RWPE2 (cell line): ENCODE measurements at places on chromosomes 6 and 20.

- no peak for DNase-seq
These were observed 37.1 kb downstream of the RIPOR2 start for GRCh38 chr6:24898676-24899075.

- no peak for DNase-seq
These were observed 233.4 kb upstream of the FLRT3 start for GRCh38 chr20:14570811-14571210.

- DNase-seq: no peak
These were observed 79.2 kb upstream of the PHACTR2 start for GRCh38 chr6:143598466-143599080.

DNA sequence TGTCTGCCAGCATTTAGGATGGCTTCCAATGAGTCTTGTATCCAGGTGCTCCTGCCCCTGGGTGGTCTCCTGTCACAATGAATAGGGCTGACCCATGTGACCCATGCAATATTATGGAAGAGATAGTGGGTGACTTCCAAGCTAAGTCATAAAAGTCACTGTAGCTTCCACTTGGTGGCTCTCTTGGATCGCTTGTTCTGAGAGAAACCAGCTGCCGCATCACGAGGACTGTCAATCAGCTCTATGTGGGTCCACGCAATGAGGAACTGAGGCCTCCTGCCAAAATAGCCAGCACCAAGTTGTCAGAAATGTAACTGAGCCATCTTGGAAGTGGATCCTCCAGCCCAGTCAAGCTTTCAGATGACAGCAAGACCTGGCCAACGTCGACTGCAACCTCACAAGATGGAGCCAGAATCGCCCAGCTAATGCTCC, 14.9 kb upstream of the MATN4 start:
- no peak for DNase-seq

GRCh38 chr20:14488756-14489479, 151.5 kb upstream of the FLRT3 start:
- DNase-seq: no peak

GRCh38 chr6:156617376-156617775, 159.8 kb upstream of the ARID1B start:
- no peak for DNase-seq

GRCh38 chr6:125798734-125799508, 8.2 kb downstream of the NCOA7 start:
- DNase-seq: no peak

GRCh38 chr6:22980446-22980845, 411.1 kb downstream of the HDGFL1 start:
- DNase-seq: no peak

DNA sequence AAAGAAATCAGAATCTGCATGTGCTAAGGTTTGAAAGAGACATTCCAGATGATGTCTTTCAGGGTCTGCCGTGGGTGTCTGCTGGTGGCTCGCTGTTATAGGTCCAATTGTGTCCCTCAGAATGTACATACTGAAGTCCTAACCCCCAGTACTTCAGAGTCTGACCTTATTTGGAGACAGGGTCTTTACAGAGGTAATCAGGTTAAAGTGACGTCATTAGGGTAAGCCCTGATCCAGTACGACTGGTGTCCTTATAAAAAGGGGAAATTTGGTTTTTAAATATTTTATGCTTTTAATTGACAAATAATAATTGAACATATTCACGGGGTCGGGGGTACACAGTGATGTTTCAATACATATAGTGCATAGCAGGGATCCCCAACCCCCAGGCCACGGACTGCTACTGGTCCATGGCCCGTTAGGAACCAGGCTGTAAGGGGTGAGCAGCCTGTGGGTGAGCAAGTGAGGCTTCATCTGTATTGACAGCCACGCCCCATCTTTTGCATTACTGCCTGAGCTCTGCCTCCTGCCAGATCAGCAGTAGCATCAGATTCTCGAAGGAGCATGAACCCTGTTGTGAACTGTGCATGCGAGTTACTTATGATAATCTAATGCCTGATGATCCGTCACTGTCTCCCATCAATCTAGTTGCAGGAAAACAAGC, 33.2 kb upstream of the SLC22A23 start:
- DNase-seq: no peak

- no peak for DNase-seq
These were observed 77.2 kb downstream of the GPR6 start for GRCh38 chr6:110055387-110055735.

- DNase-seq: no peak
These were observed 88.2 kb downstream of the HIVEP2 start for GRCh38 chr6:142856624-142857232.

GRCh38 chr6:139394027-139394649, 19.7 kb upstream of the CITED2 start:
- no peak for DNase-seq

GRCh38 chr6:159966339-159966738, 2.5 kb upstream of the IGF2R start:
- DNase-seq: no peak

DNA sequence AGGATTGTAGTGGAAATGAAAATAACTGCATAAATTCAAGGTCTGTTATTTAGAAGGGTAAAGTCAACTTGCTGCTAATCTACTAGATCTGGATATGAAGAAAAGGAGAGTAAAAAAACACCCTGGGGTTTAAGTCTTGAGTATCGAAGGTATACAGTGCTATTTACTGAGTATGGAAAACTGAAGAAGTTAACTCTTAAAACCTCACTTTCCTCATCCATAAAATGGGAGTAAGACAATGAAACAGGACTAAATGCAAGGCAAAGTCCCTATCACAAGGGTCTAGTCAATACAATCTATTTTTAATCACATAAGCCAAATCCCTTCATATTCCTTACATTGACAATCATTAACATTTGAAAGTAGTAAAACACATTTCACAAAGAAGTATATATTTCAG, 2.2 kb downstream of the FBXO5 start:
- no peak for DNase-seq
